ENCODE measurements at places on chromosomes 1 and 21. TPM values are rescaled to one million over a fixed set of nuclear protein-coding genes. Genes with fewer than 3 reads are reported as not detected.

Gene NECTIN4
- not detected for total RNA-seq

Gene HSF2BP
- 3.0 TPM for total RNA-seq

GRCh38 chr1:227912866-227913265 is 34.9 kb downstream of the WNT9A start:
- H3K4me3 ChIP-seq = no peak overlapping the region
- no peak for DNase-seq
- no peaks in the 10 kb centered on the region for H3K27me3 ChIP-seq

- no peaks in the 10 kb centered on the region for H3K27me3 ChIP-seq
- H3K4me3 ChIP-seq = no peak overlapping the region
Observed at GRCh38 chr1:78641558-78641957, 8.1 kb upstream of the IFI44 start.

Data from A673 (cell line).